ENCODE measurements at places on chromosomes 5 and 9. TPM values are rescaled to one million over a fixed set of nuclear protein-coding genes. Genes with fewer than 3 reads are reported as not detected.

Gene CDC20B
- 0.03 TPM for polyA plus RNA-seq

Gene FOXD4
- 0.22 TPM for polyA plus RNA-seq

Gene TCOF1
- polyA plus RNA-seq = 7.9 TPM

Gene SHOC1
- 0.01 TPM for polyA plus RNA-seq

Gene BSPRY
- polyA plus RNA-seq = 0.54 TPM

Gene HAVCR1
- polyA plus RNA-seq = not detected

Gene RPL37
- polyA plus RNA-seq = 3,448 TPM

Gene EQTN
- 0.21 TPM for polyA plus RNA-seq

Gene KYAT1
- polyA plus RNA-seq = 13.9 TPM

DNA sequence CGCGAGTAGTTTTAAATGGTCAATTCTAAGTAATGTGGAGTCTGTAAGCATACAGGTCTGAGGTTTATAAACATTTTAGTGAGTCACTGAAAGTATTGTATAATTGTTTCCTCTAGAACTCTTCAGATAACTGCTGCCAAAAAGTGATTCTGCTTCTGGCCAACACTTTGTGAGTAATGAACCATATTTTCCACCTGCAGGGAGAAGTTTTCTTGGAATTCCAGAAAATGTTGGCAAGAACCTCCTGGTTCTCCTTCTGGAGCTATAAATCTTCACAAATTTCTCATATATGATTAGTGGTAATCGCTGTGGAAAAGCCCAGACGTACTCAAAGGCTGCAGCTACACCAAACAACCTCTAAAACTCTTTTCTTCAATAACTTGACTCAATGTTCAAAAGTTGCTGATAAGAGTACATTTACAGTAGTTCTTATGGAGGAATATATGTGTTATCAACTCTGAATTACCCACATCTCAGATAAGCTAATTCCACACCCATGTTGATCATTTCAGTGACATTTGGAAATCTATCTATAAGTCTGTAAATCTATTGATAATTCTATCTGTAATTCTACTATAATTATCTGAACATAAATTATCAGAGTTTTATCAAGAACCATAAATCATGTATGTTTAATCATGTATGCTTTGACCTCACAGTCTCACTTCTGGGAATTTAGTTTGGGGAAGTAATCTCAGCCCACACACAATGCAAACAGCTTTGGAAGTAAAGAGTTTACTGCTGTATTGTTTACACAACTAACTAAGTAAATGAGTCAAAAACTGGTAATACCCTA, 74.1 kb downstream of the FNBP1 start:
- H3K36me3 ChIP-seq = peaks cover 1% of the 10 kb centered on the region
- H3K4me3 ChIP-seq = no peak overlapping the region
- no peak overlapping the region for H3K27ac ChIP-seq
- peaks cover 16% of the 10 kb centered on the region for H3K4me1 ChIP-seq
- no peak for DNase-seq

GRCh38 chr5:113278976-113279375, 155.8 kb downstream of the TSSK1B start:
- DNase-seq = no peak
- H3K36me3 ChIP-seq = no peaks in the 10 kb centered on the region
- H3K27me3 ChIP-seq = no peaks in the 10 kb centered on the region
- no peak overlapping the region for H3K27ac ChIP-seq

- H3K27ac ChIP-seq = peak overlapping the region; percentile 65
- peak; percentile 97 for DNase-seq
- no peaks in the 10 kb centered on the region for H3K27me3 ChIP-seq
- no peak overlapping the region for H3K4me3 ChIP-seq
- no peaks in the 10 kb centered on the region for H3K36me3 ChIP-seq
Observed at GRCh38 chr9:72557549-72557948, 36.1 kb downstream of the TMC1 start.

DNA sequence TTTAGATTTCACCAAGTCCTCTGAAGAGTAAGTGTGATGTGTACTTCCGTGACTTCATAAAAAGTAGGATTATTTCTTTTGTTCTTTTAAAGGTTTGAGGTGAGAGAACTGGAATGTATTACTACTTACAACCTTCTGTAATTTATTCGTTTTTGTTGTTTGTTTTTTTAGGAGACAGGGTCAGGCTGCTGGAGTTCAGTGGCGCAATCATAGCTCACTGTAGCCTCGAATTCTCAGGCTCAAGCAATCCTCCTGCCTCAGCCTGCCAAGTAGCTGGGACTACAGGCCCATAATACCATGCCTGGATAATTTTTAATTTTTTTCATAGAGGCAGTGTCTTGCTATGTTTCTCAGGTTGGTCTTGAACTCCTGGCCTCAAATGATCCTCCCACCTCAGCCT, 68.3 kb upstream of the RETREG1 start:
- no peak for DNase-seq
- no peak overlapping the region for H3K27ac ChIP-seq
- no peaks in the 10 kb centered on the region for H3K4me1 ChIP-seq
- H3K4me3 ChIP-seq = no peak overlapping the region

DNA sequence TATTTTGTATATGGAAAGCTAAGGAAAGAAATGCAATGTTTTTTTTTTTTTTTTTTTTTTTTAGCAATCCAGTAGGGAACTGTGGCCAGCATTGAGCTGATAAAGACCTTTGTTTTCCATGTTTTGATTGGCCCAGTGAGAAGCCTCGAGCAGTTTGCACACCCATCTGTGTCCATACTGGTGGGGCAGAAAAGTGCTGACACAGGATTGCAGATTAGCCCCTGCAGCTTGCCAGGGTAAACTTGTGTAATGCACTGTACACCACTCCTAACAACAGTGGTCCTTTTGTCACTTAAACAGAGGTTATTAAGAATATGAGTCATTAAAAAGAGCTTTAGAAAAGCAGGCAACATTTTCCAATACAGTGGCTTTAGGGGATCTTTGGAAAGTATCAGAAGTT, 132.8 kb upstream of the CDKN2B start:
- no peak overlapping the region for H3K4me3 ChIP-seq
- H3K27ac ChIP-seq = no peak overlapping the region
- H3K4me1 ChIP-seq = peaks cover 27% of the 10 kb centered on the region
- no peaks in the 10 kb centered on the region for H3K27me3 ChIP-seq
- no peak for DNase-seq

DNA sequence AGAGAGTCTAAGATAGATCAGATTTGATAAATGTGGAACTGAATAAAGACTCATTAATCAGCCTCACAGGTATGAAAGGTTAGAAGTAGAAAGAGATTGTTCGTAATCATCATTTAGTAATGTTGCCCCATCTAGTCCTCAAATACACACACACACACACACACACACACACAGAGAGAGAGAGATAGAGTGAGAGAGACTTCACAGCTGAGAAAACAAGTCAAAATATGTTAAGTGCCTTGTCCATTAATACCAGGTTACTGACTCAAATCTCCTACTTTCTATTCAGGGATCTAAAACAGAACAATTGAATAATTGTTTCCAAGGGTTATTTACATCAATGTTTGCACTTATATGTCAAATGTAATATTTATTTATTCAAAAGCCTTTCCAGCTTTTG, 284.6 kb downstream of the MRPS30 start:
- no peaks in the 10 kb centered on the region for H3K27me3 ChIP-seq
- no peak for DNase-seq
- H3K36me3 ChIP-seq = no peaks in the 10 kb centered on the region
- H3K4me1 ChIP-seq = no peaks in the 10 kb centered on the region
